ENCODE measurements at places on chromosomes 6 and 20. TPM values are rescaled to one million over a fixed set of nuclear protein-coding genes. Genes with fewer than 3 reads are reported as not detected.

The ULBP3 gene
- polyA plus RNA-seq: 3.7 TPM

- DNase-seq: no peak
Measured at GRCh38 chr20:58665606-58666005, 14.5 kb downstream of the STX16 start.

DNA sequence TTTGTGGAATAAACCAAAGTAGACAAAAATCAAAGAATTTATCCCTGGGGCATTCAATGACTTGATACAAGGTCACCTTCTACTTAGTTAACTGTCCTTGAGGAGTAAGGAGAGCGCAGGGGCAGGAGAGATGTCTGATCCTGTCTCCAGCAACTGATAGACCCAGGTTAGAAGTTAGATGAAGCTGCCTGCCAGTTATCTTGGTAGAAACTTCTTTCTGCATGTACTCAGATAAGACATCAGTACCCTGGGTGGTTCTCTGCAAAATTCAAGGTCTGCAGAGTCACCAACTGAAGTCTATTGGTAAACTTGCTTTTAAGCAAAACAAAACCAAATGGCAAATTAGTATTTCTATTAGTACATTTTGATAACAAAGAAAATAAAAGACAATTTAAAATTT, 2.7 kb downstream of the SGK1 start:
- DNase-seq: no peak

The RAET1E gene
- not detected for polyA plus RNA-seq

The PSORS1C2 gene
- not detected for polyA plus RNA-seq

GRCh38 chr6:50180646-50181045, 130.9 kb upstream of the DEFB112 start:
- DNase-seq: no peak

The SULF2 gene
- polyA plus RNA-seq: 63.5 TPM

GRCh38 chr6:124158024-124158423, 354.4 kb downstream of the NKAIN2 start:
- DNase-seq: no peak

- DNase-seq: no peak
Measured at GRCh38 chr6:146857980-146858347, 259.2 kb downstream of the ADGB start.

The PMEPA1 gene
- 18.8 TPM for polyA plus RNA-seq

- DNase-seq: no peak
Measured at GRCh38 chr6:13355043-13355945, 27.0 kb upstream of the TBC1D7 start.

DNA sequence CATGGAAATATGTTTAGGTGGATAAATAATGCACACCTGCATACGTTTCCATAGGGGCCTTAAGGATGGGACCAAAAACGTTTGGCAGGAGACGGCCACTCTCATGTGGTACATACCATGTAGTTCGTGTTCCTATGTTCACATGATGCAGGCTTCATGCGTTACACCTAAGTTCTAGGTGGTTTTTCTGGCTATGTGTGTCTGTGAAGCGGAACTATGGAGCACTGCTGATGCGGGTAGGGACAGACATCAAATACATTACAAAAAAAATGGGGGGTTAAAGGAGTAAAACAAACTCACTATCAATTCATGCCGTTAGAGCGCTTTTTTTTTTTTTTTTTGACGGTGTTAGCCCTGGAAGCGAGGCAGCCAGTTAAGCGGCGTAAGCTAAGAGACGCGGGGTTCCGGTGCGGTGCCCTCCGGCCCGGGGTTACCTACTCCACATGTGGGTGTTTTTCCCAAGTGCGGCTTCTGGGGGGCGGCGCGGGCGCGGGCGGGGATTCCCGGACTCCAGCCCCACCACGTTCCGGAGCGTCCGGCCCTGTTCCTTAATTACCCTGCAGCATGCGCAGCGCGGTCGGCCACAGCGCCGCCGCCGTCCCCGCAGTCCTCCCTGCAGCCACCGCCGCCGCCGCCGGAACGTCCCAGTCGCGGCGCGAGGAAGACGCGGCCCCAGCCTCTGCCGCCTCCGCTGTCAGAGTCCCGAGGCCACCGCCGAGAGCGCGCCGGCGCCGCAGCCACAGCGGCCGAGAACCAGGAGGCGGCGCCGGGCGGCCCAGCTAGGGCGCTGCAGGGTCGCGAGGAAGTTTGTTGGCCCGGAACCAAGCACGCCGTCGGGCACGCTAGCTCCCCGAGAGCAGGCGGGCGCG, 648 bp downstream of the COL19A1 start:
- peak; percentile 26 for DNase-seq

GRCh38 chr6:6331946-6332601, 11.6 kb upstream of the F13A1 start:
- DNase-seq: no peak

GRCh38 chr6:44655412-44656342, 268.2 kb downstream of the CDC5L start:
- no peak for DNase-seq

DNA sequence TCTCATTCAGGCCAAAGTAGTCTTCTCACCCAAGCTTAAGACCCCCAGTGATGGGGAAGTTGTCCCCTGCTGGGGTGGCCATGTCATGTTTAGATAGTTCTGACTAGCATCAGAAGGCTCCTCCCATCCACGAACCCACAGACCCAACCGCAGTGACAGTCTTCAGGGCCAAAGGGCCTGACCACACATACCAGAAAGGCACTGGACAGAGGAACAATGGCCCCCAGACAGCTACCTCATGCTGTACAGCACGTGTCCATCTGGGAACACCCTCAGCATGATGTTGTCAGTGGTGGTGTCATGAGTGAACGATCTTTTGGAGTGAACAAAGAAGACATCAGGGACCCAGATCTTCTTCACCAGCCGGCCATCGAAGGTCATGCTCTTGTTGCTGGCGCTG, 46.3 kb downstream of the GABRR2 start:
- DNase-seq: no peak

The UBE2C gene
- 69.9 TPM for polyA plus RNA-seq

- DNase-seq: no peak
Measured at GRCh38 chr20:50844430-50845100, 49.7 kb downstream of the BCAS4 start.

- no peak for DNase-seq
Measured at GRCh38 chr20:12047838-12048432, 130.2 kb downstream of the BTBD3 start.

Measured in left renal pelvis (tissue), 4 donors.